ENCODE measurements at places on chromosomes 5 and 9.

DNA sequence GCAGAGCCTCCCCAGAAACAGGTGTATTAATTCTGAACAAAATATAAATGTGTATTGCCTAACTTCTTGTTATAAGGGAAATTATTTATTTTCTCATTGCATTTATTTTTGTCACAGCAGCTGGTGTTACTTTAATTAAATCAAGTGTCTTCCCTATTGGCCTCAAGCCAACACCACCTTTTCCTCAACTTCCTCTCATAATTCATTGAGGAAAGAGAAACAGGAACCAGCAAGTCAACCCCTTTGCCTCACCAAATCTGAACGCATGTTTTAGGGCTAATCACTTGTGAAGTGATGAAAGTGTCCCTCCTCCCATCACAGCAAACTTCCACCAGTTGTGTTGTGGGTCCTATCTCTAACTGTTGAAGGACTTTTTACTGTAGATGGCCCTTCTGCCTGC lies 73.1 kb downstream of the DIRAS2 start:
- no peak for DNase-seq

GRCh38 chr9:134163371-134164196 lies 780 bp downstream of the RNU6ATAC start:
- DNase-seq = peak; percentile 57

GRCh38 chr5:108797986-108798385 lies 50.3 kb downstream of the FER start:
- DNase-seq = no peak

GRCh38 chr5:10729320-10730042 lies 31.6 kb downstream of the DAP start:
- no peak for DNase-seq

- DNase-seq = peak; percentile 77
Measured at GRCh38 chr5:159049844-159050315, 49.8 kb downstream of the EBF1 start.

GRCh38 chr9:135135171-135135928 lies 47.9 kb downstream of the OLFM1 start:
- DNase-seq = no peak
